Effector CD8-positive, alpha-beta T cell (primary cell): ENCODE measurements at places on chromosomes 1 and 21.

- no peak for DNase-seq
Observed at GRCh38 chr1:175297291-175297690, 104.7 kb upstream of the KIAA0040 start.

- no peak for DNase-seq
Observed at GRCh38 chr1:66944330-66945274, 19.8 kb downstream of the MIER1 start.

- no peak for DNase-seq
Observed at GRCh38 chr1:202754293-202754692, 44.0 kb upstream of the SYT2 start.

DNA sequence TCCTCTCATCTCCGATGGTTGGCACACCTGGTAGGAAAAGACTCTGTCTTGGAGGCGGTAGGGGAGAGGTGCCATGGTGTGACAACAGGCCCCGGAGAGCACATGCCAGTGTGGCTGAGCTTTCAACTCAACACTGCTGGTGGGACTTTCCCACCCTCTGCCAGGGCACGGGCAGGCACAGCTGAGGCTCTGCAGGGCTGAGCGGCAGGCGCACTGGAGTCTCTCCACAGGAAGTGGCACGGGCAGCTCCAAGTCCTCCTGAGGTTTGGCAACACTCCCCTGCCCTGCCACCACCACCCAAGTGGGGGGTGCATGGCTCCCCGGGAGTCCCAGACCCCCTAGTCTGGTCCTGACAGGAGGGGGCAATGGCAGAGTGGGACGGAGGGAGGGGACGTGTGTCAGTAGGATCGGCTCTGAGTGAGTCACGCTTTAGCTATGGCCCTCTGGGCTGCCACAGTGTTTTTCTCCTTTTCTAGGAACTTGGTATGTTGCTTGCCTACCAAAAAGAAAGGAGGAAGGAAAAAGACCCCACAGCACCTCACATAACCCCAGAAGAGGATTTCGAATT lies 27.3 kb upstream of the EVA1B start:
- no peak for DNase-seq

DNA sequence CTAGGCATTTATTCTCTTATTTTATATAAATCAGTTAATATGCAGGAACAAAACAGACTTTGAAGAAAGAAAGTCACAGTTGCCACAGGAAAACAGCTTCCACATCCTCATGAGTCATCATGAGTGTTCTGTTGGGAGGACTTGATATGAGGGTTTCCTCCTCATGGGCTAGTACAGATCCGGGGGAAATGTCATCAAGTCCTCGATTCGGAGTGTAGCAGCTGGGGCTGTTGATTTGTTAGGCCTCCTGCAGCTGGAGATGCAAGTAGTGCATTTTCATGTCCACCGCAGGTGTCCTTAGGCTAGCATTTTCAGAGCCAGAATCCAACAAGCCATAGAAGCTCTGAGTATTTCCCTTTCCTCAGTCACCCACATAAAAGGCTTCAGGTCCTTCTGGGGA lies 36.7 kb downstream of the ADAM30 start:
- no peak for DNase-seq

DNA sequence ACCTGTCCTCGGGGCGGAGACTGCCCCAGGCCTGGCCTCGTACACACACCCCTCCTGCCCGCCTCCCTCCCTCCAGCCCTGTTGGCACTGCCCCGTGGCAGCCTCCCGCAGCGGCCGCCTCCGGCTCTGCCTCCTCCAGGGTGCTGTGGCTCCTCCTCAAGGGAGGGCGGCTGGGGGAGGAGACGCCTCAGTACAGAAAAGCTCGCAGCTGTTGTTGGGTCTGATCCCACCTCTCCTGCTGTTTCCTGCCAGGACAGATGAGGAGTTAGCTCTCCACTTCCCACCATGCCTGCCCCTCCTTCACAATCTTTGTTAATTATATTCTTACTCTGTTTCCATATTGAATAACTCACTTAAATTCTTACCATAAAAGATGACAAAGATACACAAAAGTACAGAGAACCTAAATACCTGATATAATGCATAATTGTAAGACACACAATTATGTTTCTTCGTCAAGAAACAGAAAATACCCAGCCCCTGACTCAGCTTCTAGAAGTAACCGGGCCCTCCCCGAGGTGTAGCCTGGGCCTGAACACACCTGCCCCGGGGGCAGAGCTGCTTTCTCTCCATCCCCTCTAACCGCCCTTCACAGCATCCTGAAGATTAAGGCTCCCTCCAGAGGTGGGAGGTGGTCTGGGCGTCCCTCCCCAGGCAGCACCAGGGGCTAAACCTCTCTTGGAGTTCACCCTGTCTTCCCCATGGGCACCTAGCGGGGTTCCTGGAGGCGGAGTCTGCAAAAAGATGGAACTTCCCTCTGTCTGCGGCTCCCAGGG lies 30.6 kb upstream of the COL6A1 start:
- DNase-seq: no peak
